ENCODE measurements at places on chromosomes 6 and 20.

DNA sequence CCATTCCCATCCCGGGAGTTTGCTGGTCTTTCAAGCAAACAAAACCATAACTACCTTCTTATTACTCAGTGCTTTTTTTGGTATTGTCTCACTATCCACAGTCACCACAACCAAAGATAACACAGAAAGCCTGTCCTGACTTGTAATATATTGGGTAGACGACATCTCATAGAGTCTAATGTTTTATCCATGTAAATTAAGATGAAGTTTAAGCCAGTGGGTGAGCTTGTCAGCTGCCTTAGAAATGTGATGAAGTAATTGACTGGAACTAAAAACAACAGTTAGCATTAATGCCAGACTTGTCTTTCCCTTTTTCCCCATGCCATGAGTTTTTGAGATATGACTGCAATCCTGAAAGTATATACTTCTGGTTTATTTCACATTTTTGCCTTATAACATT lies 282.7 kb upstream of the PRDM1 start:
- no peak for DNase-seq

GRCh38 chr6:70412252-70413113 lies 825 bp upstream of the FAM135A start:
- no peak for DNase-seq

- no peak for DNase-seq
Observed at GRCh38 chr20:21514553-21515251, 838 bp upstream of the NKX2-2 start.

GRCh38 chr6:108452711-108453195 lies 108.0 kb upstream of the FOXO3 start:
- DNase-seq: no peak

GRCh38 chr20:53829255-53829723 lies 235.7 kb upstream of the ZNF217 start:
- peak; percentile 85 for DNase-seq

DNA sequence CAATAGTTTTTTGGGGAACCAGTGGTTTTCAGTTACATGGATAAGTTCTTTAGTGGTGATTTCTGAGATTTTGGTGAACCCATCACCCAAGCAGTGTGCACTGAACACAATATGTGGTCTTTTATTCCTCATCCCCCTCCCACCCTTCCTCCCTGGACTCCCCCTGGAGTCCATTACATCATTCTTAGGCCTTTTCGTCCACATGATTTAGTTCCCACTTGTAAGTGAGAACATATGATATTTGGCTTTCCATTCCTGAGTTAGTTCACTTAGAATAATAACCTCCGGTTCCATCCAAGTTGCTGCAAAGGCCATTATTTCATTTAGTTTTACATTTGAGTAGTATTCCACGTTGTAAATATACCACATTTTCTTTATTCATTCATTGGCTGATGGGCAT lies 28.3 kb downstream of the RPP40 start:
- DNase-seq: no peak

DNA sequence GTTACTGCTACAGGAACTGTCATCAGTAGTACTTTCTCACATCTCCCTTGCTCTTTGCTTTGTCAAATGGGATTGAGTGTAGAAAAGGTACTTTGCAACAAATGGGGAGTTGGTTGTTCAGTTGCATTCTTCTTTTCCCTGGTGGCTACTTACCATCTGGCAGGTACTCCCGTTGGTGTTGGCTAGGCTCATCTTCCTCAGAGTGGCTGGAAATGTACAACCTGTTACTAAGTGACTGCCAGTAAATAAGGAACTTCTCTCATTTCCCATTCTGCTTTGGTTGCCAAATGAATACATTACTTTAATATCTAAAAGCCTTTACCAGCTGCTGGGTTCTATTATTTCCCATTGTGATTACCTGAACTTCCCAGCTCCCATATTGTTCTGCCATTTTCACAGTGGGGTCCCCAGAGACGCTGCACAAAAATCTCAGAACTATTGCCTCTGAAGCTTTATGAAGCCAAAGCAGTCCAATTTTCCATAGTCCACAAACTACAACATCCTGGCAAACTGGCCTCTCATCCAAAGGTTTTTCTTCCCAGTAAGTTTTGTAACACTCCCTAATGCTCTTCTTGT lies 229.7 kb upstream of the HTR1E start:
- no peak for DNase-seq

Data from H4 (cell line).